RPMI7951 (cell line): ENCODE measurements at places on chromosomes 5 and 9.

DNA sequence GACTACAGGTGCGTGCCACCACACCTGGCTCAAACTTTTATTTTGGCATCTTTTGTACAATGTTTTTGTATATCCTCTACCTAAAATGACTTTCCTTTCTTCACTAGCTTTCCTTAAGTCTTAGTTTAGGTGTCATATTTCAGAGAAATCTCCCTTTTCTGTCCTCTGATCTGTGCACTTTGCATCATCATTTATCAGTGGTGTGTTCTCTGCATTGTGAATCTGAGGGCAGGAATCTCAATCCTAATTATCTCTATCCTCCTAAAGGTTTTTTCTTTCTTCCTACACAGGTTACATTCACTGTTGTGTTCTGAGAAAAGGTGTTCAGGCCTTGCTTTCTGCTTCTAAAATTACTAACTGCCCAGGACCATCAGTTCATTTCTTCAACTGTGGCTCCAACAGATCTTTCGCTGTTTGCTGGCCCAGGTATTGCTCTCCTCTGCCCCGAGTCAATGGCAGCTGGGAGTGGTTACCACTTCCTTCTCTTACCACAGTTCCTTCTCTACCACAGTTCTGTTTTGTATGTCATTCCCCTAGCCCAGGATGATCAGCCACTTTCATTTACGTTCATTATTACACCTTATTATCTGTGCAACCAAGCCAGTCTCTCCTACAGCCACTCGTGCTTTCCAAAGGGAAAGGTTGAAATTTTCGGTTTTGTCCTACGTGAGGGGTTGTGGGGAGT is 14.0 kb downstream of the TGFBR1 start:
- no peak for DNase-seq

DNA sequence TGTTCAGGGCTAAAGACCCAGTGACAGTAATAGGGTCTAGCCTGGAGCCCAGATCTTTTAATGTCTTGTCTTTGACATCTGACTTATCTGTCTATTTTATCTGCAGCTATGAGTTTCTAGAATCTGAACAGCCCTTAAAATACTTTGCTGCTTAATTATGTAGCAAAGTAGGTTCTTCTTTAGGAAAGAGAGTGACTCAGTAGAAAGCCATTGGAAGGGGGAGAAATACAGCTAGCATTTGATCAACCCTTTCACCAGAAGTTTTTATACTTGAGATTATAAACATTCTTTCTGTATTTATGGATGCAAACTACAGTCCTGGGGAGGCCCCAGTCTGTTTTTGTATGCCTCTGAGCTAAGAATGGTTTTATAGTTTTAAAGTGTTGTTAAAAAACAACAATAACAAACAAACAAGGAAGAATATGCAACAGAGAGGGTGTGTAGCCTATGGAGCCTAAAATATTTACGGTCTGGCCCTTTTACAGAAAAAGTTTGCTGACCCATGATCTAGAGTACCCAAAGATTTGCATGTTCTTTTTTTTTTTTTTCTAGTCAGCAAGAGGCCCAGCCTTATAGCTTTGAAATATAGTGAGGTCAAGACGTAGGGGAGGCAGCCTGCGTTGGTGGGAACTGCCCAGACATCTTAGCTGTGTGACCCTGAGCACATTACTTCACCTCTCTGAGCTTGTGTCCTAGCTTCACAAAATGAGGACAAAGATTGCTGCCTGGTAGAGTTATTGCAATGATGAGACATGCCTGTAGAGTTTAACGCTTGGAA is 9.7 kb downstream of the GSN start:
- DNase-seq, result peak; percentile 49

DNA sequence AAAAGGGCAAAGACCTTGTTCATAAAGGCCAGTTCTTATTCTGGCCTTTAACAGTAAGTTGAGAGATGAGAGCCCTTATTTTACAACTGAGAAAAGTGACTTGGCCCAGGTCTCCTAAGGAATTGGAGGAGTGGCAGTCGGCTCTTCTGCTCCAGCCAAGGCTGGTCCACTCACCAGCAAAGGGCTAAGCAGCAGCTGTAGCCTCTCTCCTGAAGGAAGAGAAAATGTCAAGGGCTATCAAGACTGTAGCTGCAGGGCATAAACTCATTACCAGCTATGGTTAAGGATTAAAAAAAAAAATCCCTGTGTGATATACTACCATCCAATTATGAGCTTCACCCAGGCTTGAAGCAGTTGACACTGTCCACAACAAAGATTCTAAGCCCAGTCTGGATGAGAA is 138.6 kb upstream of the RAD23B start:
- DNase-seq, result peak; percentile 59

GRCh38 chr9:10130061-10130675 is 482.6 kb downstream of the PTPRD start:
- DNase-seq, result no peak

- peak; percentile 17 for DNase-seq
Measured at GRCh38 chr5:73867345-73868335, 241.6 kb downstream of the ARHGEF28 start.

DNA sequence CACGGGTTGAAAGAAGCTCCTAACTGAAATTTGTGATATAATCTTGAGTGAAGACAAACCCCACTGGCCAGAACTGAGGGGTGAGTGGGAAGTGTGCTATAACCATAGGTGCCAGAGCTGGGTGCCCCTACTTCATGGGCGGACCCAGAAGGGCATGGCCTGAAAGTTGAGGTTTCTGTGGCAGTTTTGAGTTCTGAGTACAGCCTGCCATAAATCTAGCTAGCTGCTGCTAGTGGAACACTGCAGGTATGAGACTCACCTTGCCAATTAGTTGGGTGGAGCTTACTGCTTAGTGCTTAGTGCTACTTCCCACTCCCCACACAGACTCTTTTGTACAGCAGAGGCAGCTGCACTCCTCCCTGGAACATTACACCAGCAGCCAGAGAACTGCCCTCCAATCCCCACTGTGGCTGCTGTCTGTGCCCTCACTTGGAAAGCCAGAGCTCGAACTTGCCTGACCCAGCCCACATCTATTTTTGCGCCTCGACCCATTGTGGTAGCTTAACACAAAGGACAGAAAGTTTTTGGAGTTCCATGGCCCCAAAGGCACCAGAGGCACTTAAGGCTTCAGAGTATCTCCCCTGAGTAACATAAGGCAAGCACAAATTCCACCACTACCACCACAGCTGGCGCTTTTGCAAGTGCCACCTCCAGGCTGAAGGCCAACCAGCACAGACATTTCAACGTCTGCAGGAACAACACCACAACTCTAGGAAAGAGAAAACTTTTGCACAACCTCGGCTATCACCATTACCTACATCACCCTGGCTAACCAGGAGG is 27.1 kb upstream of the PTGER4 start:
- DNase-seq, result no peak

- DNase-seq, result no peak
Measured at GRCh38 chr5:138951091-138951985, 76.2 kb upstream of the LRRTM2 start.

GRCh38 chr5:43231977-43232376 is 40.0 kb downstream of the NIM1K start:
- DNase-seq, result peak; percentile 25

GRCh38 chr9:76564297-76564696 is 105.3 kb downstream of the GCNT1 start:
- peak; percentile 51 for DNase-seq

GRCh38 chr9:16768816-16769215 is 101.7 kb downstream of the BNC2 start:
- DNase-seq, result no peak

GRCh38 chr5:143498821-143499220 is 95.3 kb upstream of the NR3C1 start:
- DNase-seq, result no peak
